Activated CD4-positive, alpha-beta T cell treated with anti-CD3 and anti-CD28 coated beads, Interleukin-2, amount 50 U/mL, for 1 hour (primary cell): ENCODE measurements at places on chromosomes 2 and 18.

DNA sequence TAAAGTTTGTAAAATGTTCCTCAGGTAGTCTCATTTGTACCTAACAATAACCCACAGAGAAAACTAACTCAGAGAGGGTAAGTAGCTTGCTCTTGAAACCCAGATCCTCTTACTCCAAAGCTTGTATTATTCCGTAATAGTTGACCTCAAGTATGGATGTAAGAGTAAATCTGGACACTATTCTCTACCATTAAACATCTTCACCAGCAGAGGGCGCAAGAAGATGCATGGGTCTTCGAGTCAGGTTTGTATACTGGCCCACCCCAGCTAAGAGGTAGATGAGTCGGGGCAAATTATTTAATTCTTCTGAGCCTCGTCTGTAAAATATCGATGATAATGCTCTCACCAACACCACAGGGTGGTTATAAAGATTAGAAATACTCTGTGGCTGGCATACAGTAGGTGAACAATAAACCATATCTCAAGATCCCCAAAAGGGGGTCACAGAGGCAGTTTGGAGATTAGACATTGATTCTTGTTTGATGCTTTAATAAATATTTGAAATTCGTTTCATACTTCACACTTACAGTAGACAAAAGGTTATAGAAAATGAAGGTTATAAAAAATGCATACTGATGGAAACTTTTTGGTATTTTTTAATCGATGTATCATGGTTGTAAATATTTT lies 3.5 kb upstream of the CABLES1 start:
- DNase-seq = peak; percentile 47

DNA sequence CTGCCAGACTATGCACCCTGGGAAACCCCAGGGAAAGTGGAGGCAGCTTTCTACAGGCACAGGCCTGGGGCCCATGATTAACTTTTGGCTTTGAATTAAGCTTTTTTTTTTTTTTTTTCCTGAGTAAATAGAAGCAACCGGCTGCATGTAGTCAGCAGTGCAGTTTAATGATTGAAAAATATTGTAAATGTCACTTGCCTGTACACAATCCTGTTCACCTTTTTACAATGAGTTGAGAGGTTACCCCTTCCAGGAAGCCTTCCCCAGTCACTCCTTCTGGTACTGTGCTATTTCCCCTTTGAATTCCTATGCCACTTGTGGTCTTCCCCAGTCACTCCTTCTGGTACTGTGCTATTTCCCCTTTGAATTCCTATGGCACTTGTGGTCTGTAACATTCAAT lies 475.6 kb downstream of the TDRD15 start:
- no peak for DNase-seq

DNA sequence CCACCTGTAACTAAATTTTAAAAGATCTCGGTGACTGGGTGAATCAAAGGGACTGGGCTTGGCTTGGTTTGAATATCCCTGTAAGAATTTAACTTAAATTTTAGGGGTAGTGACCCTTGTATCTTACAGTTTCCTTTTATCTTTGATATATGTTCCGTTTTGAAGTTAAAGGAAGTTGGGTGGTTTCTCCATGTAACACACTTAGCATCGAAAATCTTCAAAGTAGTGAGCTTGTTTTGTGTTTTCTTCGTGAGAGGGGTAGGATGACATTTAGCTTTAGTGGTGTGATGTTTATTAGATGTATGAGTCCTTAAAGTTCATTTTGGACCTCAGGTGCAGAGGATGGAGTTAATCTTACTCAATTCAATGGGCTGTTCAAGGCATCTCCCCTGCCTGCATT lies 1.6 kb downstream of the WDR7 start:
- DNase-seq = no peak

DNA sequence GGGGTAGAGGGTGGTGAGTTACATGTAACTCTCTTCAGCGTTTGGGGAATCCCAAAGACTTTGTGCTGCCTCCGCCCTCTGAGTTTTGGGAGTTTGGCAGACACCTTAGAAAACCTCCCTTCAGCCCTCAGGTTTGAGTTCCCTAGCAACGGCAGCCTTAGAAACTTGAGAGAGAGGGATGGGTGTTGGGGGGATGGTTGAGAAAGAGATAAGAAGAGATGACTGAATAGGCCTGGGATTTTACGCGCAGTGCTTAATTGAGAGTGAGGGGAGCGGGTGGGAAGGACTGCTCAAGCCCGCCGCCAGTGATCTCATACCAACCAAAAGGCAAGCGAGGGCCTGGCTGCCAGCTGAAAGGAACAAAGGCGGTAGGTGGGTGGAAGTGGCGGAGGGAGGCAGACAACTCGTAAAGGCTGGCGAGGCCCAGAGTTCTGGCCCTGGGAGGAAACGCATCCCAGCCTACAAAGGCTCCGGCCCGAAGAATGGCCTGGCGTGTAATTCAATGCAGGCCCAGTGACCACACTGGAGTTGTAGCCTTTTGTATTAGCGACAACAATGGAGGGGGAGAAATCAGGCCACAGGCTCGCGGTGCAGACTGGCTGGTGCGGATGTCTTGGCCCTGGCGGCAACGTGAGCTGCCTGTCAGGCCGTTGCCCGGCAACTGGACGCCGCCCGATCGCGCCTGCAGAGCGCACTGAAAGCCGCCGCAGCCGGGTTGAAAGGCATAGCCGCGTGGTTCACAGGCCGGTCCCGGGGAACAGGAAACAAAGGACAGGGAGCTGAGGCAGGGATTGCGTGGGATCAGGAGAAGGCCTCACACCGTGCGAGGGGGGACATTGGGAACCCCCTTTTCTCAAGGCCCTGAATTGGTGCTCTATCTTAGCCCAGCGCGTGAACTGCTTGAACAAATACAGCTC lies 39.9 kb upstream of the DARS1 start:
- DNase-seq = no peak

DNA sequence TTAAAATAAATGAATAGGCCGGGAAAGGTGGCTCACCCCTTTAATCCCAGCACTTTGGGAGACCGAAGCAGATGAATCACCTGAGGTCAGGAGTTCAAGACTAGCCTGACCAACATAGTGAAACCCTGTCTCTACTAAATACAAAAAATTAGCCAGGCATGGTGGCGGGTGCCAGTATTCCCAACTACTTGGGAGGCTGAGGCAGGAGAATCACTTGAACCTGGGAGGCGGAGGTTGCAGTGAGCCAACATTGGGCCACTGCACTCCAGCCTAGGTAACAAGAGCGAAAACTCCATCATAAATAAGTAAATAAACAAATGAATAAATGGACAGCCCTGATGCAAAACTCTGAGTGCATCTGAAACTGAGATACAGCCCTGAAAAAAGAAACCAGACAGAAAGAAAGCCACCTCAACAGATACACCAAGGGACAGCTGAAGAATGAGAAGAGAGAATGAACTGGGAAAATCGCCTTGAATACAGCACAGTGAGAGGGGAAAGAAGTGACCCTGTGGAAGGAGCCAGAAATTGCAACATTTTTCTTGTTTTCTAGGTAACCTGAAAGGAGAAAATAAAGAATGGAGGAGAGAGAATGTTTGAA lies 64.4 kb downstream of the TRABD2A start:
- no peak for DNase-seq

GRCh38 chr2:172249986-172250385 lies 147.3 kb upstream of the DLX2 start:
- DNase-seq = no peak

GRCh38 chr18:30510882-30511281 lies 531.7 kb downstream of the DSC3 start:
- DNase-seq = no peak

DNA sequence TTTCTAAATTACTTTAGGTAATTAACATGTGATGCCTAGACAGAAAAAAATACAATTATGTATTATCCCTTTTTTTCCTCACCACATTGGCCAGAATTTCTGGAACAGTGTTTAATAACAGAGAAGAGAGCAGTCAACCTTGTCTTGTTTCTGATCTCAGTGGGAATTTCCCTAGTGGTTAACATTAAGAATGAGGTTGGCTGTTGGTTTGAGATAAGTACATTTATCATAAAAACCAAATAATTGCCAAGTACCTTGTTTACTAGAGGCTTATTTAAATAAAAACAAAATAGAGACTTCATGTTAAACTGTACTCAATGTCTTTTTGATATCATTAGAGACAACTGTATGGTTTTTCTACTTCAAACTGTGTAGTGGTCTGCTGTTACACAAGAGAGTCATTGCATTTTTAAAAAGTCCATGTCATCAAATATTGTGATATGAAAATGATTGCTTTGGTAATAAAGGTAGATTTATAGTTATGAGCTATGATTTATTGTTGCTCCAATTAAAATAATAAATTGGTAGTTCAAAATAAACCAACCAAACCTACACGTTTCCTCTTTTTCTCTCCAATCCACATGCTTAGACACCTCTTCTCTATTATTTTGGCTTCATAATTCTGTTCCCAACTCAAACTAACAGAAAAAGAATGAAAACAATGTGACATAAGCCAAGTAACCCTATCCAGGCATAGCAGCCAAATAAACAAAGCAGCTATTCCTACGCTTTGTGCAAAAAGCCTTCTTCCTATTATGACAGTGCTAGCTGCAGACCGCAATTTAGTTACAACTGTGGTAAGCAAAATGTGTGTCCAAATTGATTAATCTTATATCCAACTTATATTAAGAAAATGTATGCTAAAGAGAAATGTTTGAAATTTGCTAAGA lies 20.9 kb upstream of the TANK start:
- no peak for DNase-seq

GRCh38 chr2:30612371-30612770 lies 165.3 kb downstream of the LCLAT1 start:
- DNase-seq = no peak

DNA sequence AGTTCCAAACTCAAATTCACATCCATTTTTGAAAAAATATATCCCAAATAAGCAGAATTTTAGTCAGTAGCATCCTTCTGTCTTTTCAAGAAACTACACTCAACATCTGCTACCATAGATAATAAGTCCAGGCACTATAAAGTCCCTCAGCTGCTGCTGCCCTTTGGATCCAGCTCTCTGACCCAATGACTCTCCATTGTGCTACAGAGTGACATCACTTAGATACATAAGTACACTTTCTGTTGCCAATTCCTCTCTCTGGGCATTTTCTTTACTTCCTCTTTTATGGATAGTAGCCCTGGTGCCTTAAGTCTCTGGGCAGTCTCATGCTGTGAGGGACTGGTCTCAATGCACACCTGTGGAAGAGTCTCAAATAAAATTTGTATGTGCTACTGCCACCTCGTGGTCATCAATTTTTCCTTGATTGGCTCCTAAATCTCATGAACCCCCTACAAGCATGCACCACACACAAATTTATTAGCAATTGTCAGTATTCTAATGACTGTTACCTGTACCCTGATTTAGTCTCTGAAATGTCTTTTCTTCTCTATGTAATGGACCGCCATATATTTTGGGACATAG lies 219.2 kb downstream of the LRP1B start:
- DNase-seq = no peak

DNA sequence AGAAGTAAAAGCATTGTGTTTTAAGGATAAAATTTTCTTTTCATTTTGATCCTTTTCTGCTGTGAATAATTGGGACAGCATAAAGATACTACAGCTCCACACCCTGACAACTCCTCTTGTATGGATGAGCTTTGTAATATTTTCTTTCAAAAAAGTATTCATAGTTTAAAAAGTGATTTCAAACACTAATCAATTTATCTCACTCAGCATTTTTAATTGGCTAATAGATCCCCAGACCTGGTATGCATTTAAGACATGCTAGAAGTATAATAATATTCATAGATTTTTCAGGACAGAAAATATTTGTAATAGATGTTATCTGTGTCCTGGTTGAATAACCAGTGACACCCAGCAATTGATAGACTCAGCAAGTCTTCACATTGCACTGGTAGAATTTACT lies 510.7 kb downstream of the RIT2 start:
- DNase-seq = no peak

DNA sequence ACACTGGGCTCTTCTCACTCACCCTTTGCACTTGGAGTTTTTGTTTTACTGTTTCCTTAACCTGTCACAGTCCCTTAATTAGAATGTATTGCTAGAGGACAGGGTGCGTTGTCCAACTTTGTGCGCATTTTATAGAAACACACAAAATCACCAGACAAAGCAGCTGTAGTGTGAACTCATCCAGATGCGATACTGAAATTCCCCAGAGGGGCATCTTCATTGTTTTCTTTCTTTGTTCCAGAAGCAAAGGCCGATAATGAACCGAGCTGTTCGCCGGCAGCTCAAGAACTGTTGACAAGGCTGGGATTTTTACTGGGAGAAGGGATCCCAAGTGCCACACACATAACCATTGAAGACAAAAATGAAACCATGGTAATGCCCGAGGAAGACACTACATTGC lies 137.6 kb downstream of the WDSUB1 start:
- no peak for DNase-seq

DNA sequence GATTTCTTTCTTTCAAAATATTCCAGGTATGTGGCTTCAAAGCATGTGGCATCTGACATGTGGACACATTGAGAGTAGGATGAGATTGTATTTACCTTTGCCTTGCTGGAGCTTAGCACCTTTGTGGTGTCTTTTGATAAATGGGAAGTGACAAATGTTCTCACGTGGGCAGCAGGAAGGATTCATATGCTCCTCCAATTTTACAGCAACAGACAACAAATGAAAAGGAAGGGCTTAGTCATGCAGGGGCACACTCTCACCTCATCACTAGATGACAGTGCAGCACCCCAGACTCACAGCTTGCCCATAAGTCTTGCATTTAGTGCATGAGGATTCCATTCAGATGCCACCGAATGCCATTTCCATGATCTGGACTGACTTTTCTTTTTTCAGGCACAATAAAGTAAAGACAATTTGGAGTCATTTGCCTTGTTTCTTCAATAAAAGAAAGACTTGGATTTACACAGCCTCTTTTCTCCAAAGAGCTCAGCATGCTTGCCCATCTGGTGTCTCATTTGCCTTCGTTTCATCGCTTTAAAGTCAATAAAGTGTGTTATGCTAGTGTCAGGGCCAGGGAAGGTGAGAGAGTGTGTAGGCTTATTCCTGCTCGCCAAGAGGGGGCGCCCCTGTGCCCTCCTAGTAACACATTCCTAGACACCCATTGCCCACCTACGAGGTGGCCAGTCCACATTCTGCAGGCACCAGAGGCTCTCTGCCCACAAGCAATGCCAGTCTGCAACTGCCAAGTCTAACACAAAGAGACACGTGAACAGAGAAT lies 39.6 kb upstream of the DAPL1 start:
- no peak for DNase-seq

DNA sequence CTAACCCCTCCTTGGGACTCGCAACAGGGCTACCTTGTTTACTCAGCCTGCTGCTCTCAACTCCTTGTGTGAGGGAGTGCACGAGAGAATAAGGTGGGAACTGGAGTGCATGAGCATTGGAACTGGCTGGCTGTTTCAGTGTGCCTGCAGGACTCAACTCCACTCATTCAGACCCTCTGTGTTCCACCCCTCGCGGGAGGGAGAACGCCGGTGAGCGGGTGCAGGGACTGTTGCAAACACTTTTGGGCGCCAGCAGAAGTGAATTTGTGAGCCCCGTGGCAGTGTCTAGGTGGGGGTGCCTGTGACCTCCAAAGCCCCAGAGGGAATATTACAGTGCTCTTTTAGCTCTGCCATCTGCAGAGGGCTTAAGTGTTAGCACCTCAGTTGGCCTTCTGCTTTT lies 1978.3 kb upstream of the PIK3C3 start:
- no peak for DNase-seq
